ENCODE measurements at places on chromosomes 1 and 21.

GRCh38 chr1:49166031-49166430 is 389.3 kb upstream of the BEND5 start:
- DNase-seq: no peak

DNA sequence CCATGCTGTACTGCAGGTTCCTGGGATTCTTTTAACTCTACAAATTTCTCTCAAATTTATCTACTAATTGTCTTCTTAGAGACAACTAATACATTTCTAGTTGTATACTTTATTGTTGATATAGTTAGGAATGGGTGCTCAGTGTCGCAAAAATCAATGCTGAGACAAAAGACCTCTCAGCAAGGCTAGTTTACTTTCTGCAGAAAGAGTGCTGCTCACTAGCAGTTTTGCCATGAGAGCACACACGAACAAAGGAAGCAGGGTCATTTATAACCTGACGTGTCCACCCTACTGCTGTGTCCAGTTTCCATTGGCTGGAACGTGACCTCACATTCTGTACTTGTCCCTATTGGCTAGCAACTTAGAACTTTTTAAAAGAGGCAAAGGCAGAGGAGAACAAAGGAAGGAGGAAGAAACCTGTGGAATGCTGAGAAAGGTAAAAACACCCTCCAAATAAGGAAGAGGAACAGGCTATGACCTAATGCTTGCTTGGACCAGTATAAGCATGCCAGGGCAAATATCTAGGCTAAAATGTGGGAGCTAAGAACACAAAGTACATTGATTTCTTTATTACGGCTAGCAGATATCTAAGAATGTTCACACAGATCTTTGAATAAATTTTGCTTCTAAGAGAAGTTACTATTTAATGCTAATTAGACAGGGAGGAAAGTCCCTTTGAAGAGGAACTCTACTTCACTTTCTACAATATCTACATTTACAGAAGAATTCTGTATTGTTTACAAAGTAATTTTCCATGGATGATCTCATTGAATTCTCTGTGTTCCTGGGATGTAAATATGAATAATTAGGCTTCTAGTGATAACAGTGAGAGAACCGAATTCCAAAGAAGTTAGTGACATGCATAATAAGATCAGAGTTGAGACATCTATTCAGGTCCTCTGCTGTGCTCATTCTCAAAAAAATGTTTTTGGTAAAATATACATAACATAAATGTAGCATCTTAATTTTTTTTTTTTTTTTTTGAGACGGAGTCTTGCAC is 86.0 kb upstream of the MAP10 start:
- DNase-seq: no peak

GRCh38 chr1:96978444-96978843 is 256.9 kb downstream of the PTBP2 start:
- no peak for DNase-seq

- DNase-seq: no peak
Measured at GRCh38 chr1:8560611-8561544, 243.0 kb downstream of the SLC45A1 start.

DNA sequence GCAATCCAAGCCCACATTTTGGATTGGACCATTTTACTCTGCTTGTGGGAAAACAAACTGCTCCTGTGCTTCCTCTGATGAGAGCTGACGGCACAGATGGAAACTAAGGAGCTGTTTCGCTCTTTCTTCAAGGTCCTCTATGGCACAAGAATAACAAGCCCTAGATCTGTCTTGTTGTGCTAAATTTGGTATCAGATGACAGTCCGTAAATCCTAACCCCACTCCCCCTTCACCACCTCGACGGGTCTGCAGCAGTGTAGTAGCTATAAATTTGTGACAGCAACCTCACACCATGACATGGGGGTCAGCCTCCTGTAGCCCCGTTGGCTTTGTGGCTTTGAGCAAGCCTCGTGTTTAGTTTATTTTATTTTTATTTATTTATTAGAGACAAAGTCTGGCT is 85.9 kb downstream of the ADSS2 start:
- DNase-seq: no peak

DNA sequence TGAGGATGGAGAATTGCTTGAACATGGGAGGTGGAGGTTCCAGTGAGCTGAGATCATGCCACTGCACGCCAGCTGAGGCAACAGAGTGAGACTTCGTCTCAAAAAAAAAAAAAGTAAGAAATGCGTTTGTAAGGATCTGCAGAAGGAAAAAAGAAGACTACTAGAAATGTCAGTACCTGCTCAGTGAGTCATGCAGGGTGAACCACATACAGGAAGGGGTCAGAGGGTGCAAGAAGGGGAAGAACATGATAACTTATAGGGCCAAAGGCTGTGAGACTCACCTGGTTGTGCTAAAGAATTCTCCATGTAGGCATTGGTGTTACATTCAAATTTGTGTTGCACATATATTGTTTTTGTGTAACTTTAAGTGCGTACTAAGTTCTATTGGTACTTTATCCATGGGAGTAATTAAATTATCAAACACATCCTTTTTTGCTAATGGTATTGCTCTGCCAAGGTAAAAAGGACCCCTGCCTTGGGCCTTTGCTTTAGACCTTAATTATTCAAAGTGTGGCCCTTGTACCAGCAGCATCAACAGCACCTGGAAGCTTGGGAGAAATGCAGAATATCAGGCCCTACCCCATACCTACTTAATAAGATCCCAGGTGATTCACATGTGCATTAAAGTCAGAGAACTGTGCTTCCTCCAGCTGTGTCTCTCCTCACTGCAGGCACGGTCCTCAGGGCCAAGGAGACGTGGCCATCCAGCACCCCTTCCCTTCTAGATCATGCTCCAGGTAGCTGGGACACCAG is 96.4 kb upstream of the PPP2R5A start:
- DNase-seq: no peak

- DNase-seq: no peak
Measured at GRCh38 chr1:2819831-2820730, 18.6 kb upstream of the TTC34 start.

DNA sequence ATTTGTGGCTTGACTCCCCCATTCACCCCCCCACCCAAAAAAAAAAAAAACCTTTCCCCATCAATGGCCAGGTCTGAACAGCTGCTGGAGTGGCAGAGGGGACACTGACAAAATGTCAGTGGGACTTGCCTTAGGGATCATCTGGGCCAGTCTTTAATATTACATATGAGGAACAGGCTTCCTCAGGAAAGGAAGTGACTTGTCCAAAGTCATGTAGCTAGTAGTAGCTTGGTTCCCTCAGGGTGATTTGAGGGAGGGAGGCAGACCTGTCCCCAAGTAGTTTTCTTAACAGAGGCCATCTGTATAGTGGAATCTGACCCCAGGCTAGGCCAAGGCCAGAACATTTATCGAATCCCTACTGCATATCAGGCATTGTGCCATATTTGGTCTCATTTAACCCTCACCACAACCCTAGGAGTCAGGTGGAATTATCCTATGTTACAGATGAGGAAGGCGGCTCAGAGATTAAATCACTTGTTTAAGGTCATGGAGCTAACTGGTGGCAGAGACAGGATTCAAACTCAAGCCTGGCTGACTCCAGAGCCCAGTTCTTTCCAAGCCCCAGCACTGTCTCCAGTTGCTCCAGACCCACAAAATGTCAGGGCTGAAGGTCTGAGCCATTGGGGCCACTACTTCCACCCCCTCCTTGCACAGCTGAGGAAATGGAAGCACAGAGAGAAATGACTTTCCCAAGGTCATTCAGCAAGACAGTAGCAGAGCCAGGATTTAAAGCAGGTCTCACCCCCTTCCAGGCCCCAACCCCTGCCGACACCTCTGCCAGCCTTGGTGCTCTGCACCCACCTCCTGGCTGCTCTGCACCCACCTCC is 10.4 kb downstream of the ZBTB7B start:
- no peak for DNase-seq

GRCh38 chr1:220726634-220727033 is 21.5 kb upstream of the MTARC2 start:
- no peak for DNase-seq

DNA sequence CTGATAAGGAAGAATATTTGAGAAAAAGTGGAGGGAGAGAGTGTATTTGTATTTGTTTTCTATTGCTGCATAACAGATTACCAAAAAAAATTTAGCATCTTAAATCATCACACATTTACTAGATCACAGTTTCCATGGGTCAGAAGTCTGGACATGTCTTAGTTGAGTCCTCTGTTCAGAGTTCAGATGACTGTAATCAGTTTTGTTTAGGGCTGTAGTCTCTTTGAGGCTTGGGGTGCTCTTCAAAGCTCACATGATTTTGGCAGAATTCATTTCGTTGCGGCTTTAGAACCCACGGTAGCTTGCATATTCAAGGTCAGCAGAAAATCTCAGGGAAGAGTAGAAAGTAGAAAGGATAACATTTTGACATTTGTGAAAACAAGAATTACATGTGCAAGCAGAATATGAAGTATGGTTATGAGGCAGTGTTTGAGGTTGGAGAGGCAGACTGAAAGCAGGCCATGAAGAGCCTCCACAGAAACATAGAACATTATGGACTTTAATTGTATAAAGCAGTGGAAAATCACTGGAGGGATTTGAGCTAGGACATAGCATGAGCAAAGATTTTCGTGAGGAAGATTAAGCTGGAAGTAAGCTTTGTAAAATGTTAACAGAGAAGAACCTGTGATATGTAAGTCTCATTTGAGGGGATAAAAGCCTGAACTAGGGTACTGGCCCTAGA is 110.6 kb upstream of the GPR52 start:
- no peak for DNase-seq

DNA sequence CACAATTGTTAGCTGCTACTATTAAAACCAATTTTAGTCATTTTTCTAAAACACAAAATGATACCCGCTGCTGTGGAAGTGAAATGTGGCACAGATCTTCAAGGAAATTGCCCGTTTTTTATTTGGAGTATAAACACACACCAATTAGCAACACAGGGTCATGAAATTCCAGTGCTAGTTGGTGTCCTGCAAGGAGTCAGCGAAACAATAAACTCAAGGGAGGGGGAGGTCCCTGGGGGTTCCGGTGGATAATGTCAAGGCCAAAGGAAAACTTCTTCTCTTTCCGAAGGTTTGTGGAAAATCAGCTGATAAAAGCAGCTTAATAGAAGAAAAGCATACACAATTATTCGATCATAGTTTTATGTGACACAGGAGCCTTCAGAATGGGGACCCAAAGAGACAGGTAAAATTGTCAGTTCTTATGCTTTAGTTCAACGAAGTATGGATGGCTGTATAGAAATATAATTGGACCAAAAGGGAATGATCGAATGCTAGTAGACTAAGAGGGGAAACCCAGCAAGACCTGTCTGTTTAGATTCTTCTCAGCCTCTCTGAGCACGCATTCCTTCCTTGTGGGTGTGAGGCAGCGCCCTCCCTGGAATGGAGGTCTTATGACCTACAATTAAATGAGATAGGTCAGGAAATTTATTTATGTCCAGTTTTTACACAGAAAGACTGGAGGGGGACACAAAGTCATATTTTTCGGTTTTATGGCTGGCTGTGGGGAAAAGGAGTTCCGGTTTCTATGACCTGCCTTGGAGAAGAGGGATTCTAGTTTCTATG is 65.9 kb downstream of the KCNK1 start:
- DNase-seq: no peak

GRCh38 chr1:60832367-60832766 is 250.0 kb upstream of the NFIA start:
- DNase-seq: no peak

DNA sequence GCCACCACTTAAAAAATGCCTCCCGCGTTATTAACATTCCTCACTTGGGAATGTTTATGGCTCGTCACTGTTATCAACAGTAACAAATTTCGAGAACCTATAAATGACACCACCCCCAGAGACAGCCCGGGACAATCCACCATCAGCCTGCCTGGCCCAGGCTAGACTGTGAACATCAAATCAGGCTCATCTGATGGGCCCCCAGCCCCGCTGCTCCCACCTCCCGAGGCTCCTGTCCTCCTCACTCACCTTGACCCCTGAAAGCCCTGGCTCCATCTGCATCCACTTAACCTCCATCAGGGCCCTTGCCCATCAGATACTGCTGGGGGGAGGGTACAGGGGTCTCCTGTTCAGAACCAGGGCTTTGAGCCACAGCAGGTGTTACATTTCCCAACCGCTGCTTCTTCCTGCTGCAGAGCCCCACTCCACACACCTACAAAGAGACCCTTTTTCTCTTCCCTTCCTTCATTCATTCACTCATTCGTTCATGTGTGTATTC is 156.5 kb upstream of the VAMP3 start:
- DNase-seq: no peak

DNA sequence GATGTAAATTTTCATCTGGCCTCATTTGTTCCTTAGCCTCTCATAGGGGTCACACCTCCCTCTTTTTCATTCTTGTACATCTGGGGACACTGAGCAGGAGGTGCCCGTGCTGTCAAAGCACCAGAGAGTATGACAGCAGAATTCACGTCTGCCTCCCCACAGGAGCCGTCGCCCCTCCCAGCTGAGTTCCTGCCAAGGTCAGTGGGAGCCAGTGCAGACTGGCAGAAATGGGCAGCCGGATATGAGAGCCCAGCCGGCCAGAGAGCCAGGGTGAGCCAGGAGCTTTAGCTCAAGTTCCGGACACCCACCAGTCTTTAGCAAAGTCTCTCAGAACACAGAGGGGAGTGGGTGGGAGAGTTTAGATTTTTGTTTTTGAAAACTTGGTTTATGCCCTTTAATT is 21.9 kb downstream of the GPR137B start:
- no peak for DNase-seq

- no peak for DNase-seq
Measured at GRCh38 chr1:242556759-242557158, 32.3 kb upstream of the PLD5 start.

DNA sequence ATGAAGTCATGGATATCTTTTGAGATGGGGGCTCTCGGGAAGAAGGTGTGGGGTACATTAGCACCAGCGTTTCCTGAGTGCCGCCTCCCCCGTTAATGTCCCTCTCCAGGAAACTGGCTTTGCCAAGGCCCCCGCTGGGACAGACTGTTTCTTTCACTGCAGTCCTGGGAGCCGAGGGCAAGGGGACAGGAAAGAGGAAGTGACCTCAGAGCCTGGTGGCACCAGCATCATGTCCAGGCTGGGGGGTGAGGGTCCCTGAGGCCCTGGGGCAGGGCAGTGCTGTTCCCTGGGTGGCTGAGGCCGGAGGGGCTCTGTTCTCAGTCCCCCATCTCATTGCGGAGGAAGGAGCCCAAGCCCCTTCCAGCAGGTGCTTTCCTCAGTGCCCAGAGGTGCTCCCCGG is 5.8 kb downstream of the PFKL start:
- DNase-seq: no peak

DNA sequence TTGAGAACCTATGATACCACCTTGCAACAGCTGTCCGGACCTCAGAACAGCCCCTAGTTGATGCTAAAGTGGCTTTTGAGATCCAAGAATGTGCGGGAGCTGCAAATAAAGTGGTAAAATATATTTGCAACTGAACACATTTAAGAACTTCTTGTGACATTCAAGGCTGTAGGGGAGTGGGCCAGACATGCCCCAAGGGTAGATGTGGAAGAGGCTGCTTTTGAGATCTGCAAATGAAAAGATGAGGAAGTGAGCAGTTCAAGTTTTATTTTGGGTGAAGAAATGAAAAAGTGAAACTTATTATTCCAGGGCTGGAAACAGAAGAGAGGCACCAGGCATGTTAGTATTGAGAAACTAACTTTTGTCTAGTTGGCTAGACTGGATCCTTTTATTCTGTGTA is 359.5 kb upstream of the PLXNA2 start:
- no peak for DNase-seq
